ENCODE measurements at places on chromosomes 16 and 17.

DNA sequence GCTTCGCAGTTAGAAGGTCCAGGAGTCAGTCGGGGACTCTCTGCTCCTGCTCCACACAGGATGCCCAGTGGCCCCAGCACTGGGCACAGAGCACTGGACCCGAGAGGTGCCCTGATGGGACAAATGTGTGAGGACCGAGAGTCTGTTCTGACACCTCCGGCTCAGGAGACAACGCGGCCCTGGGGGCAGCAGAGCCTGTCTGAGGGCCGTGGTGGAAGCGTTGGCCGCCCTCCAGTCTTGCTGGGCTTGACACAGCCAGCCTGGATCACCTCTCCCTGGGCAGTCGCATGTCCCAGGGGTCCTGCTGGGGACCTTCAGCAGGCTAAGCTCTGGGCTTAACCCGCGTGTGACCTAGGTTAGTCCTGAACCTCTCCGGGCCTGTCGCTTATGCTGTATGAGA, 23.1 kb downstream of the LGALS9 start:
- DNase-seq: no peak

DNA sequence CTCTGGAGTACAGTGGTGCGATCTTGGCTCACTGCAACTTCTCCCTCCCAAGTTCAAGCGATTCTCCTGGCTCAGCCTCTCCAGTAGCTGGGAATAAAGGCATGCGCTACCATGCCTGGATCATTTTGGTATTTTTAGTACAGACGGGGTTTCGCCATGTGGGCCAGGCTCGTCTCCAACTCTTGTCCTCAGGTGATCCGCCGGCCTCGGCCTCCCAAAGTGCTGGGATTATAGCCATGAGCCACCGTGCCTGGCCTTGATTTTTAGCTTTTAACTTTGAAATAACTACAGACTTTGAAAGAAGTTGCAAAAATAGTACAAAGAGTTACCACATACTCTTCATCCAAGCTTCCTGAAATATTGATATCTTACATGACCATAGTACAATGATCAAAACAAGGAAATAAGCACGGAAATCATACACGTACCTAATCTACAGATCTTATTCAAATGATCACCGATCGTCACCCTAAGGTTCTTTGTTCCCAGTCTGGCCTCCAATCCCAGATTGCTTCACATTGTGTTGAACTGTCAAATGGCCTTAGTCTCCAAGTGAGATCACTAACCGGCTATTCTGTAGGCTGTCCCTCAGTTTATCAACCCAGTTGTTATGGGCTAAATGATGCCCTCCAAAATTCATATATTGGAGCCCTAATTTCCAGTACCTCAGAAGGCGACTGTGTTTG, 18.4 kb downstream of the NPIPA1 start:
- no peak for DNase-seq

DNA sequence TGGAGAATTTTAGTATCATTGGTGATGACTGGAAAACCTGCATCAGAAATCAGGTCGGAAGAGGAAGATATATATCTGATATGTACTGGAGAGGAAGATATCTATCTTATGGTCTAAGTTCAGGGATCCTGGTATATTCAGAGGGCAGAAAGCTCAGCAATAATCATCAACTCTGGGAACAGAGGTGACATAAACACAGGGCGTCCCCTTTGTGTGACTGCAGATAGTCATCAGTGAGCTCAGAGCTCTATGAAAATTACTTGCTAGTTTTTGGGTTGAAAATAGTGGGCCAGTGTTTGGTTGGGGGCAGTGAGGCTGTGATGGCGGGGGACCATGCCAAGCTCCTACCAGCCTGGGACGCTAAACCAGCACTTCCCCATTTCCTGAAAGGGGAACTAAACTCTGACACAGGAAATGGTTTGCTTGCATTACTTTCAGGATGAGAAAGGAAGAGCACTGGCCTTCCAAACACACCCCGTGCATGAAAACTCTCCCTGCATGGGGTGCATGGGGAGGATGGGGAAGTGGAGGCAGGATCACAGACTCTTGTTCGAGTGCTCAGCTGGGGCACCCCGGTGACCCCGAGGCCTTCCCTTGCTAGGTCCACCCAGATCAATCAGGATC, 15.8 kb downstream of the NOD2 start:
- DNase-seq: no peak

DNA sequence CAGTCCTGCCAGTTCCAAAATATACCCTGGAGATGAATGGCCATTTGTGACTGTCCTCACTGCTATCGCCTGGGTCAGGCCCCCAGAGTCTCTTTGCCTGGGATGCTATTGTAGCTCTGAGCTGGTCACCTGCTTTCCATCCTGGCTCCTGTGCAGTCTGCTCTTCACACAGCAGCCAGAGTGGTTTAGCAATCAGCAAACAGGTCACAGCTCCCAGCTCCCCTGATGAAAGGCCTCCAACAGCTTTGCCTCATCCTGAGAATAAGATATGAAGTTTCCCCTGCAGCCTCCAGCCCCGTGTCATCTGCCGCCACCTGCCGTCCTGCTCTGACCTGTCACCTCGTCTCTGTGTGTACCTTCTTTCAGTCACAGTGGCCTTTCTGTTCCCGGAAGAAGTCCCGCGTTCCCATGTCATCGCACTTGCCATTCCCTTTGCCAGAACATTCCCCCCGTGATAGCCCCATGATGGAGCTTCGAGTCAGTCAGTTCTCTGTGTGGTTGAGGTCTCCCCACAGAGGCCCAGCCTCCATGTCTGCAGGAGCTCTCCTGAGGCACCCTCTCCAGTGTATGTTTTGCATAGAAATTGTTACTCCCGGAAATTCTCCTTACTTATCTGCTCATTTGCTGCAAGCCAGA, 281.5 kb downstream of the SNX29 start:
- DNase-seq: no peak

DNA sequence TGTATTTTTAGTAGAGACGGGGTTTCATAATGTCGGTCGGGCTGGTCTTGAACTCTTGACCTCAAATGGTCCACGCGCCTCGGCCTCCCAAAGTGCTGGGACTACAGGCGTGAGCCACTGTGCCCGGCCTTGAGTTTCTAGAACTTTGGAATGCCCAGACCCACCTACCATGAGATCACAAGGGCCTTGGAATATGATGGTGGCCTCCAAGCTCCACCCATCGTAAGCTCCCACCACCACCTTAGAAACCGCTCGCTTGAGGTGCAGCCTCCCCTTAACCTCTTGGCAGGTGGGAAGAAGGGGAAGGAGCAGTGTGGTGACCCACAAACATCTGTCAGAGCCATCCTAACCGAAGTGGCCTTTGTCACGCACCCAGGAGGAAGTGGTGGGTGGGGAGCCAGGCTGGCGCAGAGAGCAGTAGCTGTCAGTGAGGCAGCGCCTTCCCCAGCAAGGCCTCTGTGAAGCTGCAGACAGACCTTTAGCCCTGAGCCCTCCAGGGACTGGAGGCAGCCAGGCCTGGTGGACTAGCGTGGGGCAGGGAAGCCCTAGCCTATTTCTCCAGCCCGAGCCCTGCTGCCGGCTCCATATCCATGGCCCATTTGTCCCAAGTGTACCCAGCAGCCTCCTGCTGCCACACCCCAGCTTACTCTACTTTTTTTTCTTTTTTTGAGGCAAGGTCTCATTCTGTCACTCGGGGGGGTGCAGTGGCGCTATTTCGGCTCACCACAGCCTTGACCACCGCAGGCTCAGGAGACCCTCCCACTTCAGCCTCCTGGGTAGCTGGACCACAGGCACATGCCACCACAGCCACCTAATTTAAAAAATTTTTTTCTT, 13.1 kb upstream of the SEPHS2 start:
- DNase-seq: no peak

- DNase-seq: no peak
Observed at GRCh38 chr17:49604314-49604869, 28.7 kb downstream of the NXPH3 start.

DNA sequence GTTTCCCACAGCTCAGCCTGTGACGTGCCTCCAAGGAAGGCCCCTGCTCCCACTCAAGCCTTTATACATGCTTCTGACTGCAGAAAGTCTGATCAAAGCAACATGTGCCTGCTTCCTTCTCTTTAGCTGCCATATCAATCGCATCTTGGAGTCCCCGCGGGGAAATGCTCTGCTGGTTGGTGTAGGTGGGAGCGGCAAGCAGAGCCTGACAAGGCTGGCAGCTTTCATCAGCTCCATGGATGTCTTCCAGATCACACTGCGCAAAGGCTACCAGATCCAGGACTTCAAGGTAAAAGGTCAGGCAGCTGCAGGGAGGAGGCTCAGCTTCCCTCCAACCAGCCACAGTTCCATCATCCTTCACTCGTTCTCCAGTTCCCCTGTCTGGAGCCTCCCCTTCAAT, 189.7 kb downstream of the ZNF18 start:
- no peak for DNase-seq

GRCh38 chr16:89917773-89918452, 749 bp upstream of the MC1R start:
- DNase-seq: no peak

DNA sequence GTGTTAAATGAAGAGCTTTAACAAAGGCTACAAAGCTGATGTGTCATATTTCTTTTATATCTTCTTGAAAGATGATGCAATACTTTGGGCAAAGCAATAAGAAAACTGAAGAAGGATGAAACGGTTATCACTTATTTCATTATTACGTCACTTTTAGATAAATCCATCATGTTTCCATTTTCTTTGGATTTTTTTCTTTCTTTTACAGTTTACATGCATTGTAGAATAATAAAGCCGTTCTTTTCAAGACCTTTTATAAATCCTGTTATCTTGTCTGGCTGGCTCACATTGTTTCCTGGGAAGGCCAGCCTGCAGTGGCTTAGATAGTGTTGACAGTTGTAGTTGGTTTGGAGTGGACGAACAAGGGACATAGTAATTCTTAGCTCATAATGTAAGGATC, 28.9 kb downstream of the TANC2 start:
- no peak for DNase-seq

GRCh38 chr16:1688807-1689560, 10.9 kb downstream of the JPT2 start:
- DNase-seq: peak; percentile 81

- DNase-seq: no peak
Observed at GRCh38 chr16:2061023-2061422, 13.2 kb downstream of the TSC2 start.

- DNase-seq: no peak
Observed at GRCh38 chr17:31561469-31562375, 170.2 kb downstream of the RAB11FIP4 start.

DNA sequence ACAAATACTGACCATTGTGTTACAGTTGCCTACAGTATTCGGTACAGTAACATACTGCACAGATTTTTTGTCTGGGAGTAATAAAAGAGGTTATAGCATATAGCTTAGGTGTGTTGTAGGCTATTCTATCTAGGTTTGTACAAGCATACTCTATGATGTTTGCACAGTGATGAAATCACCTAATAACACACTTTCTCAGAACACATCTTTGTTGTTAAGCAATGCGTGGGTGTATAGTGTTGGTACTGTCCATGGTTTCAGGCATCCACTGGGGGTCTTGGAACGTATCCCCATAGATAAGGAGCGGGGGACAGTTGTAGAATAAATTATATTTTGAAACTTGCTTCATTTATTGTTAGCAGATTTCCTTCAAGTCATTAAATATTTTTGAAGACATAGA, 293.3 kb upstream of the TBX2 start:
- DNase-seq: no peak

DNA sequence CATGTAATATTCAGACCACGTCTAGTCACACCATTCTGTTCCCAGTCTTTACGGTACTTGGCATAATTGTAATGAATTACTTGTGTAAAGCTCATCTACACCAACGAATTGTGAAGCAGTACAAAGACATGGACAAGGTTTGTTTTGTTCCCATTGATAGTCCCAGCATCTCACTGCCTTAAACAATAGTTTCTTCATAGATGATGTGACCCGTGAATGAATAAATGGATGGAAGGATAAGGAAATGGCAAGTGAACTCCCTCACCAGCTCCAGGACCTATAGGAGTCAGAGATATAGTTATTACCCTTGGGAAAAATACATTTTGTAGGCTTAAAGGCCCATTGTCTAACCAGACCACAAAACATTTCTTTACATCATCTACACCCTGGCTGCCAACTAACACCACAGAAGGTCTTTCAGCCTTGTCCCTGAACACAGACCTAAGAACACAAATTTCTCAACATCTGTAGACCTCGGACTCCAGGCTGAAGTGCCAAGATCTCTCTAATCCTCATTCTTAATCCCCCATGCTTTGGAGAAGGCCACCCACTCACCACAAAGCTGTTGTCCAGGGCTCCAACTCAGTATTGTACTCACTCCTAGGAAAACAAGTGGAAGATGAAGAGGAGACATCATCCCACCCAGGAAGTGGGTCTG, 38.2 kb downstream of the MAF start:
- DNase-seq: no peak

Measured in keratinocyte (primary cell).